Lower leg skin (tissue), 4 donors: ENCODE measurements at places on chromosomes 5 and 9.

DNA sequence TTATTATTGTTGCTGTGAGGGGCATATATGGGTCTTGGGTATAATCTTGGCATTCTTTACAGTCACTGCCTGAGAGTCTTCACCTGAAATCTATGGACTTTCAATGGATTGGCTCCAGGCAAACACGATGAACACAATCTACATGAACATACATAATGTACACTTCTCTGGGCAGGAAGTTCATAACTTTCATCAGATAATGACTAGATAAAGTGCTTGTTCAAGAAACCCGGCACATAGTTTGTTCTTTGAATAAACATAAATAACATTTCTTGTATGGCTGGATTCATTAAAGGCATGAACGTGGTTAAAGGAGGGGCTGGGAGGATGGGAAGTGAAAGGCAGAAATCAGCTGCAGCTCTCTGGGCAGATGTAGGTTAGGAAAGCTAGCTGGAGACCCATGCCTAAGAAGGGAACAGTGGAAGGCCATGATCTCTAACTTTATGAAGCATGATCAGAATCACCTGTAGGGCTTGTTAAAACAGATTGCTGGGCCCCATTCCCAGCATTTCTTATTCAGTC, 306.9 kb upstream of the EFNA5 start:
- DNase-seq: no peak

DNA sequence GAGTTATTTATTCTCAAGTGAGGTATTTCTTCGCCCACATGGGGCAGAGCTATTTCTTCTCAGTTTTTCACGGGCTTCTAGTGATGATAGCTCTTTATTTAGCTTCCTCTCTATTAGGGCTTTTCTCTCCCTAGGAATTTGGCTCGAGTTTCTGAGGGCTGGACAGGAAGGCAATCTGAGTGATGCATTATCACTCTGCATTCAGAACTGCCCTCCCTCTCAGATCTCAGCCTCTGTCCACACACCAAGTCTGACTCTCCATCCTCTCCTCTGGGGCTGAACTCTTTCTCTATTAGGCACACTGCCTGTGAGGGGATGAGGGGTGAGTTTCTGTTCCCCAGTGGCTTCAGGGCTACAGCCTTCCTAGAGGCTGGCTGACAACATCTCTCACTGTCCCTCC, 14.9 kb upstream of the SCAMP1 start:
- no peak for DNase-seq

DNA sequence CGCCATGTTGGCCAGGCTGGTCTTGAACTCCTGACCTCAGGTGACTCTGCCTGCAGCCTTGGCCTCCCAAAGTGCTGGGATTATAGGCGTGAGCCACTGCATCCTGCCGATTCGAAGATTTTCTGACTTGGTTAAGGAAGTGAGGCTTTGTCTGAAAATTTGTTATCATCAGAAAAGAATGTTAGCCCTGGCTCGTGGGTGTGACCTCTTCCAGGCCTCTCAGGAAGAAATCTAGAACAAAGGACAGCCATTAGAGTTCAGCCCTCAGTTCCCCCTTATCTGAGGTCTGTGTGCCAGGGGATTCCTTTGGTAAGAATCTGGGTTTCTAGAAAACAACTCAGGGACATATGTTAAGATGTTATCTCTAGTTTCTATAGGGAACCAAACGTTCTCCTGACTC, 6.2 kb downstream of the OR2S2 start:
- DNase-seq: no peak

GRCh38 chr9:93893899-93894690, 61.1 kb downstream of the BARX1 start:
- DNase-seq: no peak

DNA sequence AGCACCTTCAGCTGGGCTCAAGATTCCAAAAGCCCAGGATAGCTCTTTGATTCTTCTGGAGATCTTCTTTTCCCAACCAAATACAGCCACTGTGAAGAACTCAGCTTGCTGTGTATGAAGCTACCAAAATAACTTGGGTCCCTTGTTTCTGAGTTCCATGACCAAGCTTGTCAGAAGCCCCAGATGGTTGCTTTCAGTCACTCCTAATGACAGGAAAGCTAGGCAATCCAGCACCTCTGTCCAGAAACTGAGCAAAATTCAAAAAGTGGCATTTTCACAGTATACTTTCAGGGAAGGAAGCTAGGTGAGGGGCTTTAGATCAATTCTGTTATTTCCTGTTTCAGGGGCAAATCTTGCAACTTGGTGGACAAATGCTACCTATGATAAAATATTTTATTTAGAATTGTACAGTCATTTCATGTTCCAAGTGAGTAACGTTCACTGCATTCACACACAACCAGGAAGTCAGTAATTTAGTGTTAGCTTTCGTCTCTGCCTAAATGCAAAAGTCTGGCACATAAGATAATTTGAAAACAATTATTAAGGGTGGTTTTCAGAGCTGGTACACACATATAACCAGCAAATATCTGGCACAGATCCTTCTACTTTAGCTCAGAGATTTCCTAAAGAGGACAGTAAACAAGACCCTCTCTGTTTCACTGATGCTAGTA, 330.1 kb downstream of the GLIS3 start:
- no peak for DNase-seq

- DNase-seq: no peak
Measured at GRCh38 chr5:153425914-153426313, 64.6 kb upstream of the GRIA1 start.

- DNase-seq: no peak
Measured at GRCh38 chr5:167726642-167727041, 564.8 kb upstream of the WWC1 start.

DNA sequence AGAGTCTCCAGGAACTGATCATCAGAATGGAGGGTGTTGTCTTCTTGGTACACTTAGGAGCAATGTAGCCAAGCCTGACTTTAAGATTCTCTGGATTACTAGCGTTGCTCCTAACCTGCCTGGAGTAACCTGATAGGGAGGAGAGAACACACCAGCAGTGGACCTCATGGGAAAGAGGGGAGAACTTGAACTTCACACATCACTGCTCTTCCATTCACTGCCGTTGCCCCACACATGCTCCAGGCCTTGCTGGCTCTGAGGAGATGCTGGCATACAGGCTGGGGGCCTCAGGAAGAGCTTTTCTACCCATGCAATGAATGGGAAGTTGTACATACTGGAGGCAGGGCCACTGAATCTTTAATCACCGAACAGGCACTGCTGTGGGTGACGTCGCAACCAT, 60.3 kb upstream of the ADAMTS16 start:
- DNase-seq: no peak

DNA sequence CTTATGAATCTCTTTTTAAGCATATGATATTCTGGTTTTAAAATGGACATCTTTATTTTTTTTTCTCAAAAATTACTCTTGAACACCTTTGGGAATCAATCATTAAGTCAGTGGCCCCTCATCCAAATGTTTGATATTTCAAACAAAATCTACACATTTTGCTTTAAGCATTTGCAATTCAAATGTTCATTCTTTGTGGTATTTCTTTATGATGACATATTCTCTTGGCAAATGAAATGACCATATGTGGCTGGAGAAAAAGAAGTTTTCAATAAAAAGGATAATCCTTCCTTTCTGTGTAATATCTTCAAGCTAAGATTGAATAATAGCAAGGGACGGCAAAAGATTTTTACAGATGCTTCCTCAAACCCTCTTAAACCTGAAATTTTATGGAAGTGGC, 420.8 kb downstream of the MTRR start:
- DNase-seq: no peak

- DNase-seq: no peak
Measured at GRCh38 chr9:119436261-119436660, 67.0 kb upstream of the BRINP1 start.

GRCh38 chr9:36018129-36018528, 18.6 kb upstream of the RECK start:
- DNase-seq: no peak

GRCh38 chr9:89097219-89097618, 81.4 kb downstream of the SHC3 start:
- DNase-seq: no peak

DNA sequence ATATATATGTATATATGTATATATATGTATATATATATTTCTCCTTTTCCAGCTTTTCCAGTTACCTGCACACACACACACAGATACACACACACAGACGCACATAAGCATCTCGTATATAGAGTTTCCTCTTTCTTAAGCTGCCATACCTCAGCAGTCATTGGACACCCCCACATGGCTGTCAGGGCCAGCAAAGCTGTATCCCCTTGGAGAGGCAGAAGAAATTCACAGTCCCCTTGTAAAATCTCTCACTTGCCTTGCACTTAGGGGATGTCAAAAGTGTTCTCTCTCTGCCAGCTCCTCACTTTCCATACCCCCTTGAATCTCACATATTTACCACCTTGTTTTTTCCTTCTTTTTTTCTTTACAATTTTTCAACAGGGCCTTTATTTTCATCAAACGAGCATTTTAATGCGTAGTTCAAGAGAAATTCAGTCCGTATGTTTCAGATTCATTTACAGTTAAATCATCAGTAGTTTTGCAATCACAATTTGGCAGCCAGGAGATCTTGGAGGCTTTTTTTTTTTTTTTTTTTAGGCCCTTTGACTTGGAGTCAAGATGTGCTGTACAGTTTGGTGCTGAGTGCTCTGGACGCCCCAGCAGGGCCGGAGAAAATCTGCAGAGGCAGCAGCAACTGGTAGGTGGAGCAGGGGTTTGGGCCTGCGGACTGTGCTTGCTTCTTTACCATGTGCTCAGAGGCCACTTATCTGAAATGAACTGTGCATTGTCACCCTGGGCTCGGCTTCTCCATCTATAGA, 244.9 kb upstream of the KLF4 start:
- no peak for DNase-seq

- no peak for DNase-seq
Measured at GRCh38 chr9:8457055-8457454, 657.5 kb upstream of the DMAC1 start.

DNA sequence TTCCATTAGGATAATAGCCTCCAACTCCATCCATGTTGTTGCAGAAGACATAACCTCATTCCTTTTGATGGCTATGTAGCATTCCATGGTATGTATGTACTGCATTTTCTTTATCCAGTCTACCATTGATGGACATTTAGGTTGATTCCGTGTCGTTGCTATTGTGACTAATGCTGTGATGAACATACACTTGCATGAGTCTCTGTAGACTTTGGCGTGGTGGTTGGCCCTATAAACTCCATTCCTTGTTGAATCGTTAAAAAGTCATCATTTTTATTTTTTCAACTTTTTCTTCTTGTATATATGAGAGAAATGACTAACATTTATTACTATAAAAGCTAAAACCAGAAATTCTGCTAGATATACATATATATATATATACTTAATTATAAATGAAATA, 1491.9 kb upstream of the CDH6 start:
- no peak for DNase-seq

- peak; percentile 32 for DNase-seq
Measured at GRCh38 chr5:123429993-123430392, 6.8 kb upstream of the CEP120 start.

GRCh38 chr9:129885018-129885669, 49.9 kb downstream of the USP20 start:
- no peak for DNase-seq

DNA sequence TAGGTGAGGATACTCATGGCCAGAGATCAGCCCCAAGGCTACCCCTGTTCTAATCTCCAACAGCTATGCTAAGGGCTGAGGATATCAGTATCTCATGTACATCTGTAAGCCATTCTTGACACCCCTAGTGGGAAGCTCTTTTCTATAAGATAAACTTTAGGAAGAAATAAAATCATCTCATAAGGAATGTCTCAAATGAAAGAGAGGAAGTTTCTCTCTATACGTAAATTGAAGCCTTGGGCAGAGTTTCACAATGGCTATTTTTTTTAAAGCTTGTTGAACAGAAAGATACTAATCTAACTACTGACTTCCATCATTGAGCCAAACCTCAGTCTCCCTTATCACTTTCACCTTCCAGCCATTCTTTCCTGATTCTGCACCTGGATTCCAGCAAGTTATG, 405.7 kb downstream of the PRR16 start:
- DNase-seq: no peak

DNA sequence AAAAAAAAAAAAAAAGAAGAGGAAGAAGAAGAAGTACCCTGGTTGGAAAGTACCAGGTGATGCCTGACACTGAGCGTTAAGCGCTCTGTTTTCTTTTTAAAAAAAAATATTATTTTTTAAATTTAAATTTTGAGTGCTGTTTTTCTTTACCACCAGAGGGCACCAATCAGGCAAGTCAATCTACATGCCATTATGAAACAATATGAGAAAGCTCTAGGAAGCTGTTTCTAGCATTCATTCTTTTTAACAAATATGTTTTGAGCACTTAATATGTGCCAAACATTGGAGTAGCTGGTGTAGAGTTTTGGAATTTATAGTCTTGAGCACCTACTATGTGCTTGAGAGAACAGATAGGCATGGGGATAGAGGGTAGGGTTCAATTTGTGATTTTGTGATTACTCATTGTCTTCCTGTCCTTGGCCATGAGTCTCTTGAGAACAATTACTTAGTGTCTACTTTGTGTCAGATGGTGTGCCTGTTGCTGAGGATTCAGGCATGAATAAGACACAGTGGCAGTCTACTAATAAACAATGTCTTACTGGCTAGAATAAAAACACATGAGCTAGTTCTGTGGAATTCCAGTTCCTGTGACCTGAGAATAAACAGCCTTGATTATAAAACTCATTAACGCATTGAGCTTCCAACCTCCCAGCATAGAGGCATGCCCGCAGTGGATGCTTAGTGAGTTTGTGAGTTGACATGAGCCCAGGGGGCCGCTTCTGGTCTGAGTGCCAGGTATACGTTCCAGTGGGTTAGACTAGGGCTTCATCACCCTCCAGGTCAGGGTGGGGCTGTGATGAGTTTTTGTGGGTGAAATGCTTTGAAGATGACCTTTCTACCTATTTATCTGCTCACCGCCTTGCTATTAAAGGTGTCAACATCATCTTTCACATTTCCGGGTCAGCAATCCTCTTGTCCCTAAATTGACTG, 3.0 kb upstream of the UBE2R2 start:
- DNase-seq: no peak

DNA sequence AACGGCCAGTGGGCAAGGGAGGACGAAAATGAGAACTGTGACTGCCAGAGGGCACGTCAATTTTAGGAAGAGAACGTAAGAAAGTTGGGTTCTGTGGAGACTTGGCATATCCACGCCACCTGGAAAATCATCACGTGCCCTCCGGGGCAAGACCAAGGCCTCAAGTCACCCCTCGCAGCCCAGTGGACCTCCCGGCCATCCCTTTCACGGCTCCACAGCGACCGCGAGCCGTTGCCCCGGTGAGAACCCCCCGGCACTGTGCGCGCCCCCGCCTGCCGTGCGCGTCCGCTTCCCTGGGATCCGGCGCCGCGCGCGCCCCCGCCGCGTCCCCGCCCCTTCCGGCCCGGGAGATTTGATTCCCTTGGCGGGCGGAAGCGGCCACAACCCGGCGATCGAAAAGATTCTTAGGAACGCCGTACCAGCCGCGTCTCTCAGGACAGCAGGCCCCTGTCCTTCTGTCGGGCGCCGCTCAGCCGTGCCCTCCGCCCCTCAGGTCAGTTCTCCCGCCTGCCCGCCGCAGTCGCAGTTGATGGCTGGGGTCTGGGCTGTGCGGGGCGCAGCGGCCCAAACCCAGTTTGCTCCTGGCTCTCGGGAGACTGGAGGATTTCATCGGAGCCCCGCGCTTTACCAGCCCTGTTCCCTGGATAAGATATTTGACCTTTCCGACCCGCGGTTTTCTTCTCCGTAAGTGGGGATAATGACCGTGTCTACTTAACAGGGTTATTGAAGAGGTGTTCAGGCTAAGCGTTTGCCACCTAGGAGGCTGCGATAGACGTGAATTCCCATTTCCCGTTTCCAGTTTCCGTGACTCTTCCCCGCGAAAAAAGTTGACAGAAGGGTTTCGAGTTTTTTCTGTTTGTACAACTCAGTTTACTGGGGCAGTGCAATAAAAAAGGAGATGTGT, at the start of gene MELK:
Gene MELK (plus strand): TSS at position 381 of the 904 bp plus-strand sequence. CDS start 8,787 bp downstream, outside the sequence.
- peak; percentile 59 for DNase-seq

GRCh38 chr9:15328946-15329345, 21.9 kb upstream of the TTC39B start:
- no peak for DNase-seq

GRCh38 chr9:84736081-84736480, 66.6 kb downstream of the NTRK2 start:
- no peak for DNase-seq
